ENCODE measurements at places on chromosomes 2 and 18.

GRCh38 chr2:119419803-119420508 lies 11.7 kb upstream of the TMEM37 start:
- DNase-seq = no peak

DNA sequence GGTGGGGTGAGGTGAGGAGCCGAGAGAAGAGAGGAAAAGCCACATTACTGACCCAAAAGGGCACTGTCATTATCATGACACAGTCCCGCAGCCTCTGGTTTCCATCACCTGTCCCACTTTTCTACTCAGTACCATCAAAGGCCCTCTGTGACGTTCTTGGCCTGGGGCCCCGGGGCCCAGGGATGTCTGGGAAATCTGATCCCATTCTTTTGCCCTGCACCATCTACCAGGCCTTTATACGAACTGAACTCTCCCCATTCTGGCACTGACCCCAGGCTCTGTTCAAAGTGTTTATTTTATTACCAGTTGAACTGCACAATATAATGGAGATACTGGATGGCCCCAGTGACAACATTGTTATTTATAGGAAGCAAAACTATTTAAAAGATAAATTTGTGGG lies 89.1 kb downstream of the COL6A3 start:
- no peak for DNase-seq

GRCh38 chr18:49520661-49521145 lies 33.7 kb upstream of the C18orf32 start:
- DNase-seq = no peak

DNA sequence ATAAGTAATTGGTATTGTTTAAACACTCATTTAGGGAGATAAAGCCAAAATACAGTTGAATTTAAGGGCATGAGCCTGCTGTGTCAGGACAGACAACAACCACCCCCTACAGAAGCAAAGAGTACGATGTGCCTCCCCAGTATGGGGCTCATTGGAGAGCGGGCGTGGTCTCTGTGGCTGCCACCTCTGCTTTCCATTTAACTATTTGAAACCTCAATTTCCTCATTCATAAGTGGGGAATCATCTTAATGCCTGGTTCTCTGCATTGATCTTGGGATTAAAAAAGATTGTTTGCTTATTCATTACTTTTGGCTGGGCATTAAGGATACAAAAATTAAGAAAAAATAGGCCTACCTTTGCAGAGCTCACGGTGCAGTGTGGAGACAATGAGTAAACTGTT lies 21.4 kb downstream of the KCNS3 start:
- DNase-seq = no peak

DNA sequence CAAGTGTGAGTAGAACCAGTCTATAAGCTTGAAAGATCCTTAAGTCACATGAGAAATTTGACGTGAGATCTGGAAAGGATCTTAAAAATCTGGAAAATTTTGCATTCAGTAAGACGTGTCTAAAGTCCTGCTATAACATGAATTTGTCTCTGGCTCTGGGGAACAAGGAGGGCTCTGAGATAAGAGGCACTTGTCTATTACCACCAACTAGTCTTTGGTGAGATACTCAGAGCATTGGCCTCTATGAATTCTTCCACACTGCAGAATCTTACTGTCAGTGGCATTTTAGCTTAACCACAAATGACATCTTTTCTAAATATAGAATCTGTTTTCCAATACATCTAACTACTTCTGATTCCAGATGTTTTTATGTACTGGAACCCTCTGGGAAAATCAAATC lies 1504.5 kb downstream of the DPP10 start:
- no peak for DNase-seq

DNA sequence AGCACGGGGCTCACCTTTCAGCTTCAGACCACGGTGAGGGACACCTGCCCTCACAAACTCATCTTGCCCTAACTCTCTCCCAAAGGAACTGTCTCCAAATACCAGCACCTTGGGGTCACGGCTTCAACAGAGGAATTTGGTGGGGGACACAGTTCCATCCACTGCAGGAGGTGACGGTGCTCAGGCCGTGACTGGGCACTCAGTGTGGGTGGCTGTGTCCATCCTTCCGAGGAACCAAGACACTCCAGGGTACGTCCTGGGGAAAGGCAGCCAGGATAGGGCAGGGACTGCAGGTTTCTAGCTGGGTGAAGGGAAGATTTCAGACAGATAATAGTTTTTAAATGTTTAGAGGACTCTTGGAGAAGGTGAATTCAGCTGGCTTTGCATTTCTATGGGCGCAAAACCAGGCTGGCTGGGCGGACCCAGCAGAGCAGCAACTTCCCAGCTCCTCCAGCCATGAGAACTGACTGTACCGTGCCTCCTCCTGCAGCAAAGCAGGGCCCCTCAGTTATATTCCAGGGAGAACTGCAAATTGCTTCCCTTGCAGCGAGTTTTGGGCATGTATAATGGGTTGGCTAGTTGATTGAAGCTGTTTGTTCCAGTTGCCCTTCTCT lies 23.9 kb upstream of the ALLC start:
- no peak for DNase-seq

DNA sequence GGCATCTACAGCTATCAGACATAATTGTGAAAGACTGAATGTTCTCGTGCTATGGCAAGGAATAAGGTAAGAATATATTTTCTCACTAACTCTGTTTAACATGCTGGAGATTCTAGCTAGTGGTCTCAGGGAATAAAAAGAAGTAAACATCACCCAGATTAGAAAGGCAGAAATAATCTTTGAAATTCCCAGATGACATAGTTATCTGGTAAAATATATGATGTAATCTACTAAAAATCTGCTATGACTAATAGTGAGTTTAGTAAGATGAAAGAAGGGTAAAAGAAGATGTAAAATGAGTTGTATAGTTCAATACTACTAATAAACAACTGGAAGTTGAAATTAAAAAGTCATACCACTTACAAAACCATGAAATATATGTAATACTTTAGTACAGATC lies 134.2 kb downstream of the DSC3 start:
- no peak for DNase-seq

All from activated naive CD8-positive, alpha-beta T cell treated with anti-CD3 and anti-CD28 coated beads, Interleukin-2, amount 50 U/mL, for 16 hours (primary cell).